Cortex of kidney (tissue), 1 donor: ENCODE measurements at places on chromosomes 1 and 21.

DNA sequence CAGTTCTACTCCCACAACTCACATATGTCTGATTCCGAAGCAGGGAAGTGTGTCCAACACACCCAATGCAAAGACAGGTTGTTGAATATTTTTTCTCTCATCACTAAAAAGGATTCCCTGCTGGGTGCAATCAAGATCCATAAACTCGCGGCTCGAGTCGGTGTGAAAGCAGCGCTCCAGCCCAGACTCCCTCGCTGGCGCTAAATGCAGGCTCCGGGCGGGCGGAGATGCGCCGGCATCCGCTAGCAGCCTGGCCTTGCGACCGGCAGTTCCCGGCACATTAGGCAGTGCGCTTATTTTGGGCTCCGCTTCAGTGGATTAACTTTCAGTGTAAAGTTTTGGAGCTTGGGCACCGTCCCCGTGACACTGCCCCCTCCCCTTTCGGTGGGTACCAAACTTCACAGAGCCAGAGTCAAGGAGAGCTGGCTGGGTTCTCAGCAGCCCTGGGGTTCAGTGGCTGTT lies 87.7 kb upstream of the POU3F1 start:
- DNase-seq = no peak

- DNase-seq = no peak
These were observed 5.1 kb upstream of the ARNT start for GRCh38 chr1:150881331-150882070.

- no peak for DNase-seq
These were observed 14.3 kb downstream of the SLFNL1 start for GRCh38 chr1:41006942-41007865.

- no peak for DNase-seq
These were observed 143.7 kb downstream of the PBX1 start for GRCh38 chr1:164702664-164703063.

- DNase-seq = no peak
These were observed 170.6 kb upstream of the ARHGEF16 start for GRCh38 chr1:3283849-3284248.

- no peak for DNase-seq
These were observed 58.9 kb downstream of the RHOU start for GRCh38 chr1:228794173-228794572.

- no peak for DNase-seq
These were observed 16.2 kb upstream of the DNASE2B start for GRCh38 chr1:84382127-84382526.

DNA sequence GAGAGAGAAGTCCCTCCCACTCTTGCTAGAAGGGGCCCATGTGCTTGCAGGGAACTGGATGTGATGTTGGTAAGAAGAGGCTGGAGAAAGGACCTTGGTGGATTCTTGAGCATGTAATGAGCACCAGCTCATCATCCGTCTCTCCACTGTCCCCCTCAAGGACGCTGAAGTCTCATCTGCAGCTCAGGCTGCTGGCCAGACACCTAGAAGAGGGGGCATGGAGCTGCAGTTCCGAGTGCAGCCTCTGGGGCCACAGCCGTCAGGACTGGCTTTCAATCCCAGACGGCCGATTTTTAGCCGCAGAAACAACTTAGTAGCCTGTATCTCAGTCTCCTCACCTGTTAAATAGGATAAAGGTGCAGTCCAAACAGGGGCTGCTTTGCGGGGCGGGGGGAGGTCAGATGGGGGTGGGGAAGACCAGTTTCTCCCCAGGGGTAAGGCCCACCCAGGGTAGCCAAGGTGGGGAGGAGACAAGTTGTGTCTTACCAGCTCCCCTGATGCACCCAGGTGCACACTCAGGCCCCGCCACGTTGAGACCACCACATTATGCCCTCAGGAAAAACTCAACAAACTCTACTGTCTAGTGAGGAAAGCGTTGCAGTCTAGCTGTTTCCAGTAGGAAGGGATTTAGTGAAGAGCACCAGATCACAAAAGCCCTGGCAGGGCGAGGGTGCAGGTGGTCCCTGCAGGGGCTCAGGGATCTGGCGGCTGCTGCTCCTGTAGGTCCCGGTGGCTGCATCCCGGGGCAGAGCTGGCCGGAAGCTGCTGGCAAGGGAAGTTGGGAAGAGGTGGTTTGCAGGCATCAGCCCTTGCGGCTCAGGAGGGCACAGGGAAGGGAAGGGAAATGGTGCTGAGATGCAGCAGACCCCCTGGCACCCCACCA lies 29.5 kb downstream of the LDLRAP1 start:
- no peak for DNase-seq

DNA sequence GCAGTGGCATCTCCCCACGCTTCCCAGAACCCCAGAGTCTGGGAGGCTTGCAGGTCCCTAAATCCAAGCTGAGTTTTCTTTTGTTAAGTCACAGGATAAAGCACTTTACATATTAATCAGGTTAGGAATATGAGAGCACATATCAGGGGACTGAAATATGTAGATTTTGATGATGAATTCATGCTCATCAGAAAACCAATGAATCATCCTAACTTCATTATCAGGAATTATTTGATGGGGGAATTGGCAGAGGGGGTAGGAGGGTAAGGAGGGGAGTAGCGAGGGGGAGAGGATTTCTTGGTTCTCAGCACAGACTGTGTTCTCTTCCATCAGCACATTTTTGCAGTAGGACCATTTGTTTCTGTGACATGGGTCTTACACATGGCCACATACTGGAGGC lies 32.1 kb downstream of the HMGB4 start:
- DNase-seq = no peak

- no peak for DNase-seq
These were observed 130.7 kb downstream of the MACF1 start for GRCh38 chr1:39335216-39335615.

DNA sequence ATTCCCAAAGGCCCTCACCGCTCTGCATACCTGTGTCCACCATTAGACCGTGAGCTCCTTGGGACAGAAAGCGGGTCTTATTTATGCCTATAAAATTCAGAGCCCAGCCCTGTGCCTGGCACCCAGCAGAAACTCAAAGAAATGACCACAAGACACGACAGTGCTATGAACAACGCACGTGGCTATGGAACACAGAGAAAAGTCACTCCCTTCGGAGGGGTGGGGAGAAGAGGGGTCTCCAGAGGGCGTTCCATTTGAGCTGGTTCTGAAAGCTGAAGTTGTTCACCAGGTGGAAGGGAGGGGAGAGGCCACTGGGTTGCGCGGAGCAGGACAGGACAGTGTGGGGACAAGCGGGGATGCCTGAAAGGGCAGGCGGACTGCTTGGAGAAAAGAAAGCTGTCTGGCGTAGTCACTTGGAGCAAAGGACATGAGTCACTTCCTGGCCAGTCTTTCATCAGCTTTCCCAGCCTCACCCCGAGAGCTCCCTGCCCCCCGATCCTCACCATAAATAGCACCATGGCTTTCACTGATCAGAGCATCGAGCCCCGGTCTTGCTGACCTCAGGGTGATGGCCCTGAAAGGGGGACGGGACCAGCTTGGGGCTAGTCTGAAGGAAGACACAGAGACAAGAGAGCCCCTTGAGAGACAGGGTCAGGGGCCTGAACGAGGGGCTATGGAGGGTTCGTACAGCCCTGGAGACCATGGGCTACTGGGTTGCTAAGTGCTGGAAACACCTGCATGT lies 28.5 kb downstream of the ECE1 start:
- DNase-seq = no peak

- DNase-seq = no peak
These were observed 17.5 kb downstream of the PFKL start for GRCh38 chr21:44317241-44317782.

DNA sequence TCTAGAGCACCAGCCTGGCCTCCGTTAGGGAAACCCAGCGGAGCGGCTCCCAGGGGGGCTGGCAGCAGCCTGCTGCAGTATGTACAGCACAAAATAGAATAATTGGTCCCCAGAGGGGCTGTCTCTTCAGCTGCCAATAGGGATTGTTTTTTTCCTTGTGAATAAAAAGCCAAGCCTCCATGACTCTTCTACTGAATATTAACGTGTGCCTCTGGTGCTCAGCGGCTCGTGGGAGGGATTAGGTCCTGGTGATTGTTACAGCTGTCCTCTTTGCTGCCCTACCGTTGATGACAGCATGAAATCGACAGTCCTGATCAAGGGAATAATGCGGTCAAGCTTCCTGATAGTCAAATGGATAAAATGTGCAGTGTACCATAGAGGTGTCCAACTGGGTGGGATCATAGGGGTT lies 190.7 kb upstream of the RUNX1 start:
- DNase-seq = no peak

DNA sequence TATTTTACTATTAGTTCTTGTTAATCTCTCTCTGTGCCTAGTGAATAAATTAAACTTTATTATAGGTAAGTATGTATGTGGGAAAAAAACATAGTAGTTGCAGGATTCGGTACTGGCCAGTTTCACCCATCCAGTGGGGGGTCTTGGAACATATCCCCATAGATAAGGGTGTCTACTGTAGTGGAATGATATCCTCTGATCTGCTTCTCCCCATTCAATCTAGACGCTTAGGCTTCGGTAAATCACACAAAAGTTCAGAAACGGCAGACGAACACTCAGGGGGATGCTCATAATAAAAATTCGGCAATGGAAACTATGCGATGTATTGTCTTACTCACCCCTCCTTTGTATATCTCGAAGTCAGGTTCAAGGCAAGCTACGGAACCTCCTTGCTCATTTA lies 232.9 kb upstream of the COA6 start:
- DNase-seq = no peak

- no peak for DNase-seq
These were observed 6.3 kb upstream of the PHTF1 start for GRCh38 chr1:113765306-113766230.

- no peak for DNase-seq
These were observed 6.9 kb upstream of the BMP8A start for GRCh38 chr1:39484564-39484963.

- no peak for DNase-seq
These were observed 9.6 kb downstream of the PARS2 start for GRCh38 chr1:54754486-54755285.

GRCh38 chr1:154871374-154871773 lies 1.3 kb upstream of the KCNN3 start:
- no peak for DNase-seq

- no peak for DNase-seq
These were observed 29.9 kb upstream of the POFUT2 start for GRCh38 chr21:45317398-45318145.

DNA sequence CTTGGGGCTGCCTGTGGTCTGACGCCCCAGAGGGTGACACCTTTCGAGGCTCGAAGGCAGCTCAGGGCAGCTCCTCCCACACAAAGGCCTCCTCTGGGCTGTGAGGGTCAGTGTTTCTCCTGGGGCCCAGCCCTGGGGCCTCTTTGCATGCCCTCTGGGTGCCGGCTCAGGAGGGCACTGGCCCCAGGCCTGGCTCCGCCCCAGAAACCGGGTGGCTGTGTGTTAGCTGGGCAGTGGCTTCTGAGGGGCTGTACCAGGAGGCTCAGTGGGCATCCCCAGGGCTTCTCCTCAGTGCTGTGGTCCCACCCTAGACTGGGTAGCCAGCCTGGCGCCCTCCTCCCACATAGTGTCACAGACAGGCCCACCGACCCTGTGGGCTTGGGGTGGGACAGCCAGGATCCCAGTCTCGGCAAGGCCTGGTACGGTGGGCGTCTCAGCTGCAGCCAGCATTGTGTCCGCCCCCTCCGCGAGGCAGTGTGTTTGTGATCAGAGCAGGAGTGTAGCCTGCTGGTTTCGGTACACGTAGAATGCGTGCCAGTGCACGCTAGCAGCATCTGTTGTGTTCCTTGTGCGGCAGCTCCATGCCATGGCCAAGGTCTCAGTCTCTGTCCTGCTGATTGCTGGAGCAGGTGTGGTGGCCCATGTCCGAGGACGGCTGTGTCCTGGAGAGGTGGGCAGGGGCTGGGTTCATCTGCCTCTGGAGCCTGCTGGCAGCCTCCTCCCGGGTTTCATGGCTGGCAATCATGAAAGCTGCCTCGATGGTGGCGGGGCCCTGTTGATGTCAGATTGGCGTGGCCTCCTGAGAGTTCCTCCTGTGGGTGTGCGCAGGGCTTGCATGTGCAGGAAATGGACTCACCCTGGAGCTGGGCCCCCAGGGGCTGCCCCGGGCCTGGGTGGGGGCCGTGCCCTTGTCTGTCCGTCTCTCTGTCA lies 28.0 kb downstream of the RRP1 start:
- DNase-seq = no peak

- DNase-seq = no peak
These were observed 26.8 kb upstream of the RNF19B start for GRCh38 chr1:32991386-32991785.

GRCh38 chr1:202165267-202165941 lies 5.0 kb upstream of the PTPN7 start:
- no peak for DNase-seq

DNA sequence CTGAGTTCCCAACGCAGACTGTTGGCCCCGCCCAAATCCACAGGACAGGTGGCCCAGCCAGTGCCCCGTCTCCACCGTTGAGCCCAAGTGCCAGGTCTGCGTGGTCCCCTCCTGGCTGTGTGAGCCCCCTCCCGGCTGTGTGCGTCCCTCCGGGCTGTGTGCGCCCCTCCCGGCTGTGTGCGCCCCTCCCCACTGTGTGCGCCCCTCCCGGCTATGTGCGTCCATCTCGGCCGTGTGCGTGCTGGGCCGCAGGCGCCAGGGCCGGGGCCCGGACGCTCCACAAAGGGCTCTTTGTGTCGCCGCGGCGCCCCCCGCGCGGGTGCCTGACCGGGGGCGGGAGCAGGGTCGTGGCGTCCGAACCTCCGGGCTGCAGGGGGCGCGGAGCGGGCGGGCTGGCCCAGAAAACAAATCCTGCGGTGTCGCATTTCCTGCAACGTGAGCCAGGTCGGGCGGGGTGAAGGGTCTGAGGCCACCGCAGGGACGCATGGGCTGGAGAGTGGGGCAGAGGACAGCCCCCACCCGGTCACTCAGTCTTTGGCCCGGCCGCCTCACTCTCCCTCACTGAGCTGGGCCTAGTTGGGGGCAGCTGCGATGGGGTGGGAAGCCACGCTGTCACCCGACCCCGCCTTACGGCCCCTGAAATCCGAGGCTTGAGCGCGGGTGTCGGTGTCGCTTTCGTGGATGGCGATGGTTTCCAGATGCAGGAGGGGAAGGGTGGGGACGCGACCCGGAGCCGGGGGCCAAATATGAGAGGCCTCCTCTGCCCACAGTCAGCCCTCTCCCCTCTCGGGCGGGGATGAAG lies 18.8 kb downstream of the TNFRSF25 start:
- no peak for DNase-seq

DNA sequence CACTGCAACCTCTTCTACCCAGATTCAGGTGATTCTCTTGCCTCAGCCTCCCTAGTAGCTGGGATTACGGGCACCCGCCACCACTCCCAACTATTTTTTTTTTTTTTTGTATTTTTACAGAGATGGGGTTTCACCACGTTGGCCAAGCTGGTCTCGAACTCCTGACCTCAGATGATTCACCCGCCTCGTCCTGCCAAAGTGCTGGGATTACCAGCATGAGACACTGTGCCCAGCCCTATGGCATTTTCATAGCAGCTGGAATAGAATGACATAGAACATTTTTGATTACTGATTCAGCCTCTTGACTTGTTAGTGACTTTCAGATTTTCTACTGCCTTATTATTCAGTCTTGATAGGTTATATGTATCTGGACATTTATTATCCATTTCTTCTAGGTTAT lies 1046.2 kb downstream of the AMY1C start:
- no peak for DNase-seq

GRCh38 chr21:38843806-38844503 lies 38.2 kb downstream of the ETS2 start:
- DNase-seq = no peak

- DNase-seq = no peak
These were observed 1.0 kb downstream of the MSH4 start for GRCh38 chr1:75797606-75798216.

GRCh38 chr1:201181726-201182125 lies 8.9 kb upstream of the IGFN1 start:
- no peak for DNase-seq
